ENCODE measurements at places on chromosomes 11 and 22.

DNA sequence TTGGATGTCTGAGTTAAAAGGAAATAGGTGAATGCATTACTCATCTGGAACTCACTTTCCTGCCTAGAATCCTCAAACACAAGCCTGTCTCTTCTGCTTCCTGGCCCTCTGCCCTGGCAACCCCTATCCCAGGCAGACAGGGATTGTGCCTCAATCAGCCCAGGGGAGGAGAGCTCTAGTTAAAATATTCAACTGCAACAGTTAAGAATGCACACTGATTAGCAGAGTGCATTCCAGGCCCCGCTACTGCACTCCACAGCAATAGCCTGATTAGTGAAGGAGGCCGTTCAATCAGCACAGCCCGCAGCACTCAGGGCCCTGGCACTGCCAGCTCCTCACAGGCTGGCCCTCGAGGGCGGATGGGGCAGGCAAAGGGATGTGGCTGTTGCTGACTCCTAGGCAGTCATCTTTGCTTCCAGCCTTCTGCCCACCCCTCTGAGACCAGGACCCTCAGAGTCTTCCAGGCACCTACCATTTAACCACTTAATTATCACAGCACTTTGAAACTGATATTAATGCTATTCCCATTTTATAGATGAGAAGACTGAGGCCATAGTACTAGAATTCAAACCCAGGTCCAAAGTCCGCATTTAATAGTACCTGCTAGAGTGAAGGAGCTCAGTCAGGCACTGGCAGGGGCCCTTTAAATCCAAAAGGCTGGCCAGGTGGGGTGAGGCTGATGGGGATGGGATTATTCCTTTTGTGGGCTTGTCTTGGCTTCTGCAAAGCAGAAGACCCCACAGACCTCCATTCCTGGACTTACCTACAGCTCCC lies 435.3 kb downstream of the SOX6 start:
- DNase-seq = no peak

DNA sequence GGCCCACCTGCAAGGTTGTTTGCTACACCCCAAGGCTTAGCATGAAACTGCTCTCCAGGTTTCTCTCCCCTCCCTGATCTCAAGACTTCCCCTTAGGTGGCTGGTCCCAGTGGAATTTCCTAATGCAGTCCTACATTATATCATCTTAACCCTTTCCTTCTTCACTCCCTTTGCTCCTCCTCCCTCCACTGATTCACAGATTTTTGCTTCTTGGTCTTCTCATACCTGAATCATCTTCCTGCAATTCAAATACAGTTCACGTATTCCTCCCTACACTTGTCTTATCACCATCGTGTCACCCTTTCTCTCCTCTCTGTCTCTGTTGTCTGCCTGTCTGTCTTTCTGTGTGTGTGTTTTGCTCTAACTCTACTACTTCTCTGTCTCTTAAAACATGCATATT lies 17.0 kb downstream of the MMP10 start:
- no peak for DNase-seq

- no peak for DNase-seq
These were observed 15.5 kb downstream of the OR52M1 start for GRCh38 chr11:4560467-4560866.

DNA sequence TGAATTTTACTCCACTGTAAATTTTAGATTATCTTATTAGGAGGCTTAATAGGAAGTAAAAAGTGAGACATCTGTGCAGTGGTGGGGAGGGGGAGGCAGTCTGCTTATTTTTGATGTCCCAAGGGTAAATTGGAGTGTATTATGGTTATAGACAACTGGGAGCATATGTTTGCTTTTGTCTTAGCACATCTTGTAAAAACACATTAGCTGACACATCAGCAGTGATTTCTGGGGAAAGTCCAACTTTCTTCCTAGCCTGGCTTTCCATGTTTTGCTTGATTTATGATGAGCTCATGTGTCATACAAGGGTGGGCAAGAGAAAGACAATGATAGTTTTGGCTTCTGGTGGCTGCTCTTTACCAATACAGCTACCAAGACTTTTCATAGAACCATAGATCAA lies 4.0 kb downstream of the ANO3 start:
- no peak for DNase-seq

DNA sequence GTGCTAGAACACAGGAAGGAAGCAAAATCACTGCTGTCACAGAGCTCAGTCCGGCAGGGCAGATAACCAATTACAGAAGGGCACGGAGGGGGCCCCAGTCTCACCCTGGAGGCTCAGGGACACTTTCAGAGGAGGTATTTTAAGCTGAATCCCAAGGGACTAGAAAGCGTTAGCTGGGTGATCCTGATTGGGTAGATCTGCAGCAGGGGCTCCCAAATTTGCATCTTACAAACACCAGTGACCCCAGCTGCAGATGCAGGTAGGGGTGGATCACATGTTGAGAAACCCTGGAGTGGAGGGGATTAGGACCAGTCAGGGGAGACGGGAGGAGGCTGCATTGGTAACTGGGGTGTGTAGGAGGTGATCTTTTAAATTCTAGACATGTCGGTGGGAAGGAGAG lies 91.4 kb downstream of the CSNK2A3 start:
- DNase-seq = no peak

DNA sequence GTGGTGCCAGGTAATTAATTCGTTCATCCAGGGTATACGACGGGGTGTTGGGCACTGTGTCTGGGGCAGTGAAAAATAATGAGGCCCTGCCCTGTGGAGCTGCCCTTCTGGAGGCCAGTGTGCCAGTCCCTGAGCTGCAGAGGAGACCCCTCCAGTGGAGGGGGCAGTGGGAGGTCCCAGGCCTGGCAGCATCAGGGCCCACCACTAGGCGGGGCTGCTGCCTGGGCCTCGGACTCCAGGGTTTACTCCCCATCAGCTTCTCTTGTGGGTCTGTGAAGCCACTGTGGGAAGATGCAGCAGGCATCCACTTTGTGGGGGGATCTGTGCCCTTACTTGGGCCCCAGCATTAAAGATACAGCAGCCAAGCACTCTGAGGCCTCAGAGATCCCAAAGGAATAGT lies 17.4 kb upstream of the TMPRSS6 start:
- DNase-seq = no peak

DNA sequence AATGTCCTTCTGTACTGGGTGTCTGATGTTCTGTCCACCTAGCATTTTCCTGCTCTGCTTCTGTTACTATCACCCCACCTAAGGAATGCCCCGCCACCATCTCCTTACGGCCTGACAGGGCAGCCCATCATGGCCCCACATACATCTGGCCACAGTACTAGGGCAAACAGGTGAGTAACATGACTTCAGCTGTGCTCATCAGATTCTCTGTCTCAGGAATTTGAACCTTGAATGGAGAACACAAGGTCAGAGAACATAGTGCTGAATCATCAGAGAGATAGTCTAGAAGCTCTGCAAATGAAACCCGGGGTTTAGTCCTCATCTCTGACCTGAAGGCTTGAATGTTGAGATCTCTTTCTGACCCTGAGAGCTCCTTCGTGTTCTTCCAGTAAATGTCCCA lies 32.4 kb downstream of the ZC3H12C start:
- peak; percentile 98 for DNase-seq

DNA sequence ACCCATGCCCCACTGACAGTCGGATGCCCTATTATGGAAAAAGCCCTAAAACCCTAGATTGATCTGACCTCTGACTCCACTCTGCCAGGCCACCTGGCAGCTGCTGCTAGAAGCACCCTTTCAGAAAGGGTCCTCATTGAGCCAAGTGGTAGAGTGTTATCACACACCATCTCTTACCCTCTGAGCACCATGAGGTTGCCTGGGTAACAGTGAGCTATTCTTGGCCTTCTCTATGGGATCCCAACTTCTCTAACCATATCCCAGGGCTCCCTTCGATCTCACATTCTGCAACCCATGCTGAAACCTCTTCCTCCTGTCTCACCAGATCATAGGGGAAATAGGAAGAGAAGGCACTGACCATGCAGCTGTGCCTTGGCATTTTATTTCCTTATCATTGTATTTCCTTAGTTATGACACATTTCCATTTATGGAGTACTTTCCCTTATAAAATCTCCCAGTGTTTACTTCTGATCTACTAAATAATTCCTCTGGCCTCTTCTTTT lies 52.7 kb downstream of the MPPED2 start:
- no peak for DNase-seq

GRCh38 chr22:20509344-20510047 lies 2.1 kb downstream of the MED15 start:
- peak; percentile 95 for DNase-seq

GRCh38 chr11:61699737-61700160 lies 19.6 kb downstream of the DAGLA start:
- DNase-seq = no peak

- DNase-seq = no peak
These were observed 162.4 kb upstream of the LMO1 start for GRCh38 chr11:8426076-8426475.

DNA sequence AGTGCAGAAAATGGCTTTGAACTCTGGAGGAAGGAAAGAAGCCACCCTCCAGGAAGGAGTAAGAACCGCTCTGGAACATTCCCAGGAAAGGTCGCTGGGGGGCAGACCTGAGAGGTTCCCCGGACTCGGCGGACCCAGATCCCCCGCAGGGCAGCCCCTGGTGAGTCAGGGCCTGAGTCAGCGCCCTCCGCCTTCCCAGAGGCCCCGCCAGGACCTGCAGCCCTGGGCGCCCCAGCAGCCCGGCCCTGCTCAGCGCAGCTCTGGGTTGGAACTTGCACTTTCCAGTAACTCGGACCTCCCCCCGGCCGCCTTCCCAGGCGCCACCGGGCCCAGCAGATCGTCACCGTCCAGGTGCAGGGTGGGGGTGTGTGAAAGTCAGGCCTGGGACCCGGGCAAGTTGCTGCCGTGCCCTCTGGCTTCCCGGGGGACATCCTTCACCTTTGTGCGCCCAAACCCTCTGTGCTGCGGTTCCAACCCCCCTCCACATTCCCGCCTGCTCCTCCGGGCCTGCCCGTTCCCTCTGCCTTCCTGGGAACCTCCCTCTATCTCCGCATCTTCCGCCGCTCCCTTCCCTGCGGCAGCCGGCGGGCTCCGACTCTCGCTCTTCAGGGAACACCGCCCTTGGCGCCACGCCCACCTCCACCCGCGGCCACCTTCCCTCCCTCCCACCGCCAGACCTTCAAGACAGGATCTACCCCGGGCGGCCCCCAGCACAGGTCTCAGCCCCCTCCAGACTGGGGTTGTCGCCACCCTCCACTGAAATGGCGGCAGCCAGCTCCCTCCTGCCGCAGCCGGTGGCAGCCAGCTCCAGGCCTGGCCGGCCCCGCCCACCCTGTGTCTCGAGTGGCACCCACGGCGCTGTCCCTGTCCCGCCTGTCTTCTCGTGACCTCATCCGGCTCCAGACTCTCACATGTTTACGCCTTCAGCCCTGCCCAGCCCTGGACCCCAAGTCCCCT lies 36.8 kb upstream of the WNT7B start:
- DNase-seq = peak; percentile 97

- peak; percentile 3 for DNase-seq
These were observed 68.4 kb upstream of the CLNS1A start for GRCh38 chr11:77705876-77706579.

DNA sequence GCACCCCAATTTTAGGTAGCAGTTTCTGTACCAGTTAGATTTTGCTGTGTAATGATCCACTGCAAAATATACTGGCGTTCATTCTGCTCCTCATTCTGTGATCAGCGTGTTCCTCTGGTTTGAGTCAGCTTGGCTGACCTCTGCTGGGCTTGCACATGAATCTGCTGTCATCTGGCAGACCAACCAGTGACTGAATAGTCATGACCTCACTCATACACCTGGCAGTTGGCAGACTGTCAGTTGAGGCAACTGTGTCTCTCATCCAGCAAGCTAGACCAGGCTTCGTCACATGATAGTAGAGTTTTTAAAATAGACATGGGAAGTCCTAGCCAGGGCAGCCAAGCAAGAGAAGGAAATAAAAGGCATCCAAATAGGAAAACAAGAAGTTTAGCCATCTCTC lies 316.3 kb upstream of the LARGE1 start:
- no peak for DNase-seq

GRCh38 chr11:35558513-35558912 lies 33.1 kb upstream of the PAMR1 start:
- DNase-seq = no peak

GRCh38 chr11:30458541-30458940 lies 127.6 kb downstream of the MPPED2 start:
- no peak for DNase-seq

DNA sequence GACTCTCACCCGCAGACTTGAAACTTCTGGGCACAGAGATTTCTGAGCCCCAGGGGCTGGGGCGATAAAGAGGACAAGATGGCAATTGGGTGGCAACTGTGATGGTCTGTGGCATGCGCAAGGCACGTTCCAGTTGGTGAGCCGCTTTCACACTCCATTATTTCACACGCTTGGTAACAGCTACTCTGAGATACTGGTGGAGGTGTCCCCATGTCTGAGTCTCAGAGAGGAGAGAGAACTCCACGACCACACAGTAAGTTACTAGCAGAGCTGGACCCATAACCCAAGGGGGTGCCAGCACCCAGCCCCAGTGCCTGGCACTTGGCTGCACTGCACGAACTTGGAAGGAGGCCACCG lies 6.0 kb upstream of the KCNJ4 start:
- DNase-seq = no peak

- DNase-seq = no peak
These were observed 45.5 kb upstream of the OLFML1 start for GRCh38 chr11:7439746-7440320.

- no peak for DNase-seq
These were observed 717 bp upstream of the SLC7A4 start for GRCh38 chr22:21032868-21033688.

GRCh38 chr11:72189455-72190250 lies 2.3 kb upstream of the FOLR1 start:
- DNase-seq = no peak

GRCh38 chr11:64887234-64887756 lies 8.9 kb upstream of the EHD1 start:
- DNase-seq = no peak

DNA sequence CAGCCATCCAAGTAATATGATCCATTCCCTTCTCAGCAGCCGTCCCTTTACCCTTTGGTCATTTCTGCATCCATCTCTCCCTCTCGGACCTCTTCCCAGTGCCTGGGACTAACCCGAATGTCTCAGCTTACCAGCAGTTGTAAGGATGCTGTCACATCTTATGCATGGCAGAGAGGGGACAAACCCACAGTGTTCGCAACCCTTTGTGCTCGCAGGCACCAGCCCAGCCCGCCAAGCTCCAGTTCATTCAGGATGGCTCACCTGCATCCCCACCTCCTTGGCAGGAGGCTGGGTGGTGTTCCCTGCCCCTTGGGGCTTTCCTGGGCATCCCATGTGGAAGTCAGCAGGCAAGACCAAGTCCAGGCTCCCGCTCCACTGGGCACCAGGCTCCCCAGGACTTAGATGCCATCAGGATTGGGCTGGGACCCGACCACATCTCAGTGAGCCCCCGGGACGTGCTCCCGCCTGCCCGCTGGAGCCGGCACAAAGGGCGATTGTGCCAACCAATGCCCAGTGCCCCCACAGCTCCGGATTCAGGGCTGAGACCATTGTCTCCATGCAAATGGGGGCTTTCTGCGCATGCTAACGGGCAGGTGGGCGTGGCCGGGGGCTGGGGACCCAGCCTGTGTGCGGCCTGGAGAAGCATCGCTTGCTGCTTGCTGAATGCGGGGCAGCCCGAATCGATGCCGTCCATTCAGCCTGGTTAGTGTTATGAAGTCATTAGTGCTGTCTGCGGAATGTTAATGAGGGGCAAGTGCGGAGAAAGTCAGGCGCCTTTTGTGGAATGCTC lies 108.6 kb downstream of the KCNQ1OT1 start:
- DNase-seq = no peak

Data from choroid plexus epithelial cell (primary cell).